Suppressor macrophage (primary cell): ENCODE measurements at places on chromosomes 12 and 14.
A peak's percentile ranks its signal among the peaks of the same experiment; 100 is the strongest.

GRCh38 chr14:105999361-106000028, 473.1 kb downstream of the TMEM121 start:
- peak; percentile 90 for DNase-seq

- no peak for DNase-seq
Measured at GRCh38 chr12:42267413-42268190, 29.6 kb upstream of the YAF2 start.

DNA sequence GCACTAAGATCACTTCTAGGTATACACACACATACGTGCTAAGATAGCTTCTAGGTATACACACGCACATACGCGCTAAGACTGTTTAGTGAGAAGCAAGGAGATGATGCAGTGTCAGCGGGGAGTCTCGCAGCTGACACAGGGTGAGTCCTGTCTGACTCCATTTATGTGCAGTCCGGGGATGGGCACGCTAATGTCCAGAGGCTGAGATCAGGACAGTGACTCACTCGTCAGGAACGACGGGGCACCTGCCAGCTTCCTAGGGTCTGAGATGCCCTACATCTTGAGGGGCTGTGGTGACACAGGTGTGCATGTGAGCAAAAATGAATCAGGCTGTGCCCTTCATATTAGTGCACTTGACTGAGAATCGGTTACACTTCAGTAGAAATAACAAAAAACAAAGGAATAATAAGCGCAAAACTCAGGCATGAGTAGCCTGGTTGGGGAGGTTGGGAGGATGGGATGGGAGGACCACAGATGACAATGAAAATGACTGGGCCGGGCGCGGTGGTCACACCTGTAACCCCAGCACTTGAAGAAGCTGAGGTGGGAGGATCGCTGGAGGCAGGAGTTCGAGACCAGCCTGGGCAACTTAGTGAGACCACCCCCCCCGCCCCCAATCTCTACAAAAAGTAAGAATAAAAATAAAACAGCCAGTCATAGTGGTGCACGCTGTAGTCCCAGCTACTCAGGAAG, 29.1 kb upstream of the ULK1 start:
- no peak for DNase-seq

DNA sequence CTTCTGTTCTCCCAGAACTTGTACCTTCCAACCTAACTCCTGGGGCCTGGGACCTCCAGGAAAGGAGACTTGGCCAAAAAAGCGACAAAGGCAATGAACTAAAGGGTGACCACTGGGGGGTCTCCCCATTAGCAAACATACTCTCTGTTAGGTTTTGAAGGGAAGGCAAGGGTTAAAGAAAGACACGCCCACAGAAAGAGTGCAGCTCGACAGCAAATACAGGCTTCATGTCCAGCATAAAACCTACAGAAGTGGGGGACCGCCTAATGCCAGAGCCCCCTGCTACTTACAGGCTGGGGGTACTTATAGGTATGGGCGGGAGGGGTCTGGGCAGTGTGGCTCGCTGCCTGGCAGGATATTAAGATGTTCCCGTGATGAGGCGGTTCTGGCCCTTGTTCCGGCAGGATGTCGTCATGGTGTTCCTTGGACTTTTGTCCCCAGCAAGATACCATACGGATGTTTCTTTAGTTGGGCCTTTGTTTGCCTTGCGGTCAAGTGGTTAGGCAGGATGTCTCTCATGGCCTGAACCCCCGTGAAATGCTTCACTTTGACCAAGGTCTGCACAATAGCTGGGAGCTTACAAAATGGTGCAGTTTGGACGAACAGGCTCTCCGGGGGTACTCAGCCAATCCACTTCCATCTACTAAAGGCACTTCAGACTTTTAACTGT, 53.4 kb downstream of the PRMT8 start:
- DNase-seq: no peak

- peak; percentile 9 for DNase-seq
Measured at GRCh38 chr12:108516511-108517275, 1.6 kb downstream of the FICD start.

DNA sequence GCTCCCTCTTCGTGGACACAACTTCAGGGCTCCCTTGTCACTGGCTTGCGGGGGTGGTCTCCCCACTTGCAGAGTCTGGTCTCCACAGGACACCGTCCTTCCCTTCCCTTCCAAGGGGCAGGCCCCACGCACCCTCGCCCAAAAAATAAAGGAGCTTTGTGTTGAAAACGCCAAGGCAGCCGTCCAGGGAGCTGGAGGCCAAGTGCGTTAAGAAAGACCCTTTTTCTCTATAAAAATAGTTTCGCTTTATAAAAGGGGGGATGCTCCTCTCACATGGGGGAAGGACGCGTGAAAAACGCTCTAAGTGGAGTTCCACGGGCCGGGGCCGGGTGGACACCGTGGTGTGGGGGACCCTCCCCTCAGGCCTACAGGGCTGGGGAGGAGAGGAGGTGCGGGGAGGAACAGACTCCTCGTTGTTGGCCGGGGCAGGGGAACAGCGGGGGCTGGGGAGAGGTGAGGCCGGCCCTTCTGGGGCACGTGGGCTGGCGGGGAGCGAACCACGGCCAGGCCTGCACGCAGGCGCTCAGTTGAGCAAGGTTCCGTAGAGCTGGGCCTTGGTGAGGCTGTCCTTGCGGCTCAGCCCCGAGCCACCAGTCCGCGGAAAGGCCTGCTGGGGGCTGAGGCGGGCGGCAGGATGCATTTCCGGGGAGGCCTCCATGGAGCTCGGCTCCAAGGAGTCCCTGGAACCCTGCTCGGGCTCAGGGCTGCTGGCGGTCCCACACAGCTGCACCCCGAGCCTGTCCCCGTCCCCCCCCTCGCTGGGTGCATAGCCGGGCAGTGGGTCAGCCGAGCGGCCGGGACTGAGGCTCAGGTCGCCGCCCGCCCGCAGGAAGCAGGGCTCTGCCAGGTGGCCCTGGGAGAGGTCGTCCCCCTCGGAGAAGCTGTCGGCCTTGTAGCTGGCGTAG, 49.5 kb downstream of the BEGAIN start:
- DNase-seq: no peak

DNA sequence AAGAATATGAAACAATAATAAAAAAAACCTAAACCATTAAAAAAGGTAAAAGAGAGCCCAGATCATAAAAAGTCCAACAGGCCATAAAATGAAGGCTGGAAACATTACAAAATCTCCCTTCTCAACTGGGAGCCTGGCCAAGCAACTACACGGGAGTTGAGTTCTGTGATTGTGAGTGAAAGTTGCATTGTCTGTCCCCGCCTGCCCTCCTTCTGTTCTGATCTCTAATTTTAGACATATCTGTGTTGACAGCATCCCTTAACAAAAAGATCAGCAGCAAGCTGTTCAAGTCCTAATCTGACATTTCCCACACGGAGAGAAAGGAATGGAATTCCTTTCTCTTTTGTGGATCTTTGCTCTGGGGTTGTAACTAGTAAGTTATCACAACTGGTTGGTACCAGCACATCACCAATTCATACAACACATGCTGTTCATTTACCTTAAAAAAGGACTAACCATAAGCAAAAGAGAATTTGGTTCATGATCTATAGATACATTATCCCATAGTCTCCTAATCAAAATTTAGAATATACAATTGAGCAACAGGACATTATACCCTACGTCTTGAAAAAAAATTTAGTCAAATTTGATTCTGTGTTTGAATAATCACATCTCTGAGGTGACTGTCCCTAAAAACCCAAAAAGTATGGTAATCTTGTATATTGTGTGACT, 205.1 kb upstream of the GZMB start:
- no peak for DNase-seq

GRCh38 chr12:113290506-113290905, 44.4 kb downstream of the SLC8B1 start:
- DNase-seq: no peak

DNA sequence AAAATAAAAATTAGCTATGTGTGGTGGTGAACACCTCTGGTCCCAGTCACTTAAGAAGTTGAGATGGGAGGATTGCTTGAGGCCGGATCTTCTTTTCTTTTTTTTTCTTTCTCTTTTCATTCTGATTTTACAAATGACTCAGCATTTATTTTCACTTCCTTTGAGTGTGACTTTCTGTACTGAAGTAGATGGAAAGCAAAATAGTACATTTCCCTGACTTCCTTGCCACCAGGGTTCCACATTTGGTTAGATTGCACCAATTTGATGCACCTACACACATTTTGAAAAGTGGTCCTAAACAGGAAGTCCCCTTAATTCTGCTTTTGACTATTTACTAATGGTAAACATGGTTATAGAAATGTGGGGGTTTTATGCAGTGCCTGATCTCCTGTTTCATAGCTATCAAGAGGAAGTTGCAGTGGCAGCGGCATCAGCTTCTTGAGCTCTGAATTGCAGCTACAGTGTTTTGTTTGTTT, 13.0 kb upstream of the LEMD3 start:
- peak; percentile 63 for DNase-seq

GRCh38 chr12:63440048-63440447, 228.2 kb downstream of the DPY19L2 start:
- DNase-seq: no peak

GRCh38 chr14:86790408-86791364, 1202.3 kb downstream of the GALC start:
- DNase-seq: no peak

- no peak for DNase-seq
Measured at GRCh38 chr14:99426265-99426664, 54.4 kb downstream of the SETD3 start.

DNA sequence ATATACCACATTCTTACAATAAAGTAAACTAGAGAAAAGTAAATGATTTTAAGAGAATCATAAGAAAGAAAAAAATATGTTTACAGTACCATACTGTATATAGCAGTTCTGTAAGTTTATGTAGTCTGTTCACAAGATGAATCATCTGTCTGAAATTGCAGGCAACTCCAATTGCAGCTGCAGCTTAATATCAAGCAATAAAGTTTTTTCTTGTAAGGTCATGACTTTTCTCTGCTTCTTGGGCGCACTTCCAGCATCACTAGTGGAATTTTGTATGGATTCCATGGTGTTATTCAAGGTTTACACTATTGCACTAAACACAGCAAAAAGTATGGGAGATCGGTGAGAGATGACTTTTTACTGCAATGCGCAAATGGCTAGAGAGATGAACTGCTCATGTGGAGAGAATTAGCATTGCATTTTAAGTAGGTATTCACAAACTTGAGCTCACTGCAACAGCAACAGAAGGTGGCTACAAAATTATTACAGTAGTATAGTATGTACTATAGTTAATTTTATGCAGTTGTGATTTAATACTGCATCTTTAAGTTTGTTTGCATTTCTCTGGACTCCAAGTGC, 445.4 kb upstream of the OR4E1 start:
- DNase-seq: no peak

DNA sequence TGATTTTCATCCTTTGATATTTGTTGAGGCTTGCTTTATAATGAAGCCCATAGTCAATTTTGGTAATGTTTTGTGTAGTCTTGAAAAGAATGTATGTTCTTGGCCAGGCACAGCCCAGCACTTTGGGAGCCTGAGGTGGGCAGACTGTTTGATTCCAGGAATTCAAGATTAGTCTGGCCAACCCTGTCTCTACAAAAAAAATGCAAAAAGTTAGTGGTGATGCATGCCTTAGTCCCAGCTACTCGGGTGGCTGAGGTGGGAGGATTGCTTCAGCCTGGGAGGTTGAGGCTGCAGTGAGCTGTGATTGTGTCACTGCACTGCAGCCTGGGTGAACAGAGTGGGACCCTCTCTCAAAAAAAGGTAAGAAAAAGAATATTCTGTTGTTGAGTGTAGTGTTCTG, 10.8 kb downstream of the ETNK1 start:
- no peak for DNase-seq

DNA sequence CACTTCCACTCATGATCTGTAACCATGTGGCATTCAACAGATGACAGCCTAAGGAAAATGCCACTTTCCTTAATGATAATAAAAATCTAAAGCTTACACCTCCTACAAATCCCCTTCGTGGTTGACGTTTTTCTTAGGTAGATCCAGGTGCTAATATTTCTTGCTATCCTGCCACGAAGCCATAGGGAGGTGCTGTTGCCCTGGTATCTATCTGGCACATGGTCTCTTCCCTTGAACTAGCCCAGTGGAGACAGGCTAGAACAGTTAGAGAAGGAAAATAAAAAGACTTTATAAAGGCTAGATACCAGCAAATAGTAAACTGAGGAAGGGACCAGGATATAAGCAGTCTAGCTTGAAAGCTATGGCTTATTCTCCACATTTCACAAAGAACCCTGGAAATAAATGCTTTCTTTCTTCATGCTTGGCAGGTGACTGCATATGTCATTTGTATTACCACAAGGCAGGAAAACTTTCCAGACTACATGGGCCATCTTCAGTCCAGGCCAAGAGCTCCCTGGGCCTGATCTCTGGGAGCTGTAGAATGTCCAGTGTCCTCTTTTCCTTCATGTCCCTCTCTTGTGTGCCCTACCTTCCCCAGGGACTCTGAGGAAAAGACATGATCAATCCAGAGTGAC, 15.3 kb downstream of the SPIC start:
- DNase-seq: no peak

DNA sequence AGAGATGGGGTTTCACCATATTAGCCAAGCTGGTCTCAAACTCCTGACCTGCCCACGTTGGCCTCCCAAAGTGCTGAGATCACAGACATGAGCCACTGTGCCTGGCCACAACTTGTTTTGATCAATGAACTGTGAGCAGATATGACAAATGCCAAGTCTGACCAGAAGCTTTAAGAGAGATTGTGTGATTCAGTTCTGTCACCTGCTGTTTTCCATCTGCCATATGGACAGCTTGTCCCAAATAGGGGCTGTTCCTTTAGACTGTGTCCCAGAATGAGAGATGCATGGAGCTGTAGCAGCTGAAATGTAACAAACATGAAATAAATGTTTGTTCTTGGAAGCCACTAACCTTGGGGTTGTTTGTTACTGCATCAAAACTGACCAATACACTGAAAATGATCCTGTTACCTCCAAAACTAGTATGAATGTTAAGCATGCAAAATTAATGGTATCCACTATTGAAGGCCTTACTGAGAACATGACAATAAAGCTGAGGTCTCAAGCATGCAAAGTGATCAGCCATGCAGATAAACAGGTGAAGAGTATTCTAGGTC, 65.9 kb upstream of the MED13L start:
- no peak for DNase-seq

GRCh38 chr12:114253976-114254778, 151.8 kb downstream of the TBX5 start:
- DNase-seq: no peak

GRCh38 chr12:129211862-129212630, 358.8 kb downstream of the GLT1D1 start:
- no peak for DNase-seq

- DNase-seq: no peak
Measured at GRCh38 chr12:131962069-131962468, 12.3 kb downstream of the EP400 start.

DNA sequence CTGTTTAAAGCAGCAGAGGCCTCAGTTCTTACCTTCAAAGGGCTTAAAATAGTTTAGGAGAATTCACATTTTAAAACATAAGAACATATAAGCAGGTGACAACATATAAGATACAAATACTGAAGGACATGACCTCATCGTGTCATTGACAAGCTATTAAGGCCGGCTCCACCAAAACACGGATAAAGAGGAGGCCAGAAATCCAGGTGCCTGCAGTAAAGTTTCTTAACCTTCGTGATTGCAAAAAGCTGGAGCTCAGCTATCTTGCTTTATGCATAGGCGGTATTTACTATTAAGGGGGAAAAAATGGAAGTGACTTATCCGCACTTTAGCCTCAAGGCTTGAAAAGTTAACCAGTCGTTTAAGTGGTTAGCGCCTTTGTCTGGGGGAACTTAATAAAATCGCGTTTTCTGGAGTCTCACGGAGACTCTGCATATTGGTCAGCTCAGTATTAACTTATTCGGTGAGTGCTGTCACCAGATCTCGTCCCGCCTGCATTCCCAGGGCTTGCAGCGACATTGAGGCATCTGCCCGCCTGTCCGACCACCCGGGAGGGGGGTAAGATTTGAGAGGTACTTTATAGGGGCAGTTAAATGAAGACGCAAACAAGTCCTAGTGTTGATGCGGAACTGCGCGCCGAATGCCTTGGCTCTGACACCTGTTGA, 1.1 kb upstream of the SP1 start:
- peak; percentile 10 for DNase-seq

- DNase-seq: peak; percentile 70
Measured at GRCh38 chr12:6894321-6894720, 10.3 kb upstream of the LRRC23 start.
